Choroid plexus epithelial cell (primary cell): ENCODE measurements at places on chromosomes 3 and 15.

DNA sequence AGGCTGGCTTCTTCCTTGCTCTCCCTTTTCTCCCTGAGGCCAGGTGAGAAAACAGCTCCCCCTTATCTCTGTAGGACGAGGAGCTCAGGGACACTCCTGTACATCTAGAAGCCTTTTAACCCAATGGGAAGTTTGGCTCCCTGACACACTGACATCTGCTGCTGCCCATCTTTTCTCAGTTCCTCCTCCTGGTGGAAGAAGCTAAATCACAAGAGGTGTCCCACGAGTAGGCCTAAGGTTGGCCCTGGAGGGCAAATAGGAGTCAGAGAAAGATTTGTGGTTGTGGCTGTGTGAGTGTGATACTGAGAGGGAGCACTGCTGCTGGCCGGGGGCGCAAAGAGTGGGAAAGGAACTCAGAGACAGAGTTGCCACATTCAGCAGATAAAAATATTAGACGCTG, 49.5 kb downstream of the ARHGAP31 start:
- no peak for DNase-seq

GRCh38 chr3:134721214-134721613, 70.4 kb upstream of the KY start:
- DNase-seq: no peak

DNA sequence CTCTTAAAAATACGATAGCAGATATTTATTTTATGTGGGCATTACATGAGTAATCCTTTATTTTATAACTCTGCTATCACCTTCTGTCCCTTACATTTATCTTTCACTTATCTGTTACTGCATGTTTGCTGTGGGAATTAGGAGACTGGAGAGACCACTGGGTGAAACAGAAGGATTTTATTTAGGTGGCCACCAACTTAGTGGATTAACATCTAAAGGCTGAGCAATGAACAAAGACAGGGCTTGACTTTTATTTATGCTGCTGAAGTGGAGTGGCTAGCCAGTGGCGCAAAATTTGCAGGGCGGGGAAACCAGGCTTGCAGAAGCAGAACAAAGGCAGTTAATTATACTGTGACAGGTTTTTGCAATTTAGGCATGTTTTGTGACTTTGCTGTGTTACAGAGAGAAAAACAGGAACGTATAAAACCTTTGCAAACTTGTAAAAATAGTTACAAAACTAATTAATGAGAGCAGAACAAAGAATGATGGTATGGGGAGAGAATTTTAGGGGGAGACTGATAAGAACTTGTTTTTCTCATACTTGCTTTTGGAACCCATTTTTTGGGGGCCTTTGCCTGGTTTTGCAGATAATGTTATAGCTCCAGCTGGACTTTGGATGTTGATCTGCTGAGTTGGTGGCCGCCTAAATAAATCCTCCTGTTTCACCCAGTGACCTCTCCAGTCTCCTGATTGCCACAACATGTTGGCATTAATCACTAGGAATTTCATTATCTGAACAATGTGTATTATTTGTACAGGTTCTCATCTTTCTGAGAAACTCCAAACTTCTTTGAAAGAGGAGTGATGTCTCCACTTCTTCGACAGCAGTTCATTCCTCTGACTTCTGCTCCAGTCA, 18.0 kb downstream of the KLHL24 start:
- peak; percentile 16 for DNase-seq

DNA sequence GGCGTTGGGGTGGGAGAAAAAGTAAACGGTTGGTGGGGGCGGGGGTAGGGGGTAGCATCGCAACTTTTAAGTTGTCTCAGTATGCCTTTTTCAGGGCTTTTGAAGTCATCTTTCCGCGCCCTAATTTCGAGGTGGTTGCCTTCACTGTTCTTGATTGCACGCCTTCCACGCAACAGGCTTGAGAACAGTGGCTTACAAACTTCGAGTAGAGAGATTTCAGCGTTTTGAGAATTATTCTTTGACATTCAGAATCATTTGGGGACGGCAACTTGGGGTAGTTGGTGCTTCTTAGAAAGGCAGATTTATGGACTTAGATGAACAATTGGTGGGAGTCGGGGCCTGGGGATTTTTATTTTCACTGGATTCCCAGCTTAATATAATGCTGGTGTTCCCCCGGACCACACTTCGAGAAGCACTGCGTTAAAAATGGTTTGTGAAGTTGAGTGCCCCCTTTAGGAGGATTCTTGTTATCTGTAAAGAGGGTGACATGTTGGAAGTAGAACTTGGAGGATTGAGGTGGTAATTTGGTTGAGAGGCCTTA, 880 bp downstream of the PPP4R2 start:
- peak; percentile 78 for DNase-seq

GRCh38 chr3:127339928-127340861, 52.3 kb upstream of the PRR20G start:
- DNase-seq: no peak

- DNase-seq: no peak
These were observed 83.1 kb upstream of the OCA2 start for GRCh38 chr15:28182216-28182615.

DNA sequence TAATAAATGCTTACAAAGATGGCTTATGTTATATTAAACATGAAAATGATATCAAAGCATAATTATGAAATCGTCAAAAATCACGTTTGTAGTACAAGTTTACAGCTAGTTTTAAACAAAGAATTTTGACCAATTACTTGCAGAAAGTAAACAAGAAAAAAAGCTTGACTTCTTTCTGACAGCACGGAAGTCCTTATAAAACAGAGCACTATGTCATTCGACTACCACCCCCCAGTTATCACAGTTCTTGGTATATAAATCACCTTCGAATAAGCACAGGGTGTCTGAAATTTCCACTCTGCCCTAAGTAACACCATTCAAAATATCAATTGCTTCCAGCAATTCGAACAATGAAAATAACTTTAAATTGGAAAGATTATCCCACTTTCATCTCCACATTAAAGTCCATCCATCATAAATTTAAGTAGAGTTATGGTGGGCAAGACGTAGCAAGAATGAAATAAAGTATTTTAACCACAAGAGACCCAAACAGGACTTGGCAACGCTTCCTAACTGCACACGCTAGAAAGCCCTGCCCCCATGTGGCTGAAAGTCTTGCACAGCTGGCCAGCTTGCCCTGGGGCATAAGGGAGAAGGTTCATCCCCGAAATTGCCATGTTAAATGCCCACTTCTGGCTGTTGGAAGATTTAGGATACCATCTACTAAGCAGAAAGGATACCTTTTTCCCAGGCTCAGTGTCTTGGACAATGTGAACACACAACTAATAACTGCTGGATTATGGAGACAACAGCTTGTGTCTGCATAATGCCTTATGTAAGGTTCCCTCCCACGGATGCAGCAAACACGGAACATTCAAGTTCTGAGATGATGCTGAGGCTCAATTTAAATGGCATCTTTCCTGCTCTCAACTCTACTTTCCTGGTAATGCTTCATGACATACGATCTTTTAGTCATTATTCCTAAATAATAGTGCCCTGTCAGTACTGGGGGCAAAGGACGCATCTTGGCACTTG, 116.4 kb upstream of the TJP1 start:
- peak; percentile 49 for DNase-seq

DNA sequence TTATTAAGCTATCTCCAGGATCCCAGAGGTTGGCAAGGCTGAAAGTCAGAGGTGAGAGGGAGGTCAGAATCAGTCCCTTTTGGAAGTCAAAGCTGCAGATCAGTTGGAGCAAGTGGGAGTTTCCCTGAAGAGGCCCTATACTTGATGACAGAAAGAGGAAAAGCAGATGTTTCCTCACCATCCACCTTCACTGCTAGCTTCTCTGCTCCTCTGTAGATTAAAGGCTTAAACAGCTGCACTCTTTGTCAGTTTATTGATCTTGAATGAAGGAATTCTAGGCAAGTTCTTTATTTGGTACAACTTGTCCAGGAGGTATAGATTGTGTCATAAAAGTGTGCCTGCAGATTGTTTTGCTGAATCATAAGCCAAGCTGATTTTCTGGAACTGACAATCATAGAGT, 408.2 kb upstream of the TGFBR2 start:
- DNase-seq: peak; percentile 39

DNA sequence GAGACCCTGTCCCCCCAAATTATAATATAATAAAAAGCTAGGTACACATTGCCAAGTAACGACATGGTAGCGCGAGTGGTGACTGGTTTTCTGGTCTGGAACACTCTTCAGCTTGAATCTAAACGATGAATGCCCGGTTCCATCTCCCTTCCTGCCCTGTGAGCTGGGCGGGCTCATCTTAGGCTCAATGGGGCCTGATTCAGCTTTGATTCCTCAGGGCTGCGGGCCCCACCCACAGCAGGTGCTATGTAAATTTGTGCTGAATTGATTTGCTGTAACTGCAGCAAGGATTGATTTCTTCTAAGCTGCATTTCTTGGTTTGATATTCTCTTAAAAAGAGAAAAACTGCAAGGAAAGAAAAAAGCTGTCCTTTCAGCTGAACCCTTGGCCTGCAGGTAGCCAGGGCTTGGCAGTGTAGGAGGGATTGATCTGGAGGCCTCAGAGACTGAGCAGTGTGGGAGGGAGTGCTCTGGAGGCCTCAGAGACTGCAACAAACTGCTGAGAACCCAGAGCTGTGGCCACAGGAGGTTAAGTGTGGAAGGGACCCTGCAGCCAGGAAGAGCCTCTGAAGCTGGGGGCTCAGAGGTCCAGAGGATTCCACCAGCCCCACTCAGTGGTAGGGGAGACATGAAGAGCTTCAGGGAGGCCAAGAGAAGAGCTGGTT, 231.6 kb downstream of the XXYLT1 start:
- no peak for DNase-seq

- peak; percentile 35 for DNase-seq
These were observed 15.8 kb downstream of the DNAJC13 start for GRCh38 chr3:132433121-132433520.

DNA sequence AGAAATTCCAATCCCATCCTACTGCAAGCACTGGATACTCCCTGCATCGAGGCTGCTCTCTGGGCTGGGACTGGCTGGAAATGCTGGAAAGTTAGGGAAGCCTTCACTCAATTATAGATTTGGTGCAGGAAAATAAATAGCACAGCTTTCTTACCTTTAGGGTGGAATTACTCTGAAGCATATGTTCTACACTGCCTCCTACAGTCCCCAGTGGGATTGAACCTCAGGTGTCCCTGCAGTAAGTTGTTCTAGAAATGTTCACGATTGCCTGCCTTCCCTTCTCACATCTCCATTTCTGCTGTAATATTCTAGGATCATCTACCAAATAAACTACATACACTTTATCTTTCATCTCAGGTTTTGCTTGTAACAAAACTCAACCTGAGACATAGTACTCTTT, 536.7 kb upstream of the LMCD1 start:
- no peak for DNase-seq

DNA sequence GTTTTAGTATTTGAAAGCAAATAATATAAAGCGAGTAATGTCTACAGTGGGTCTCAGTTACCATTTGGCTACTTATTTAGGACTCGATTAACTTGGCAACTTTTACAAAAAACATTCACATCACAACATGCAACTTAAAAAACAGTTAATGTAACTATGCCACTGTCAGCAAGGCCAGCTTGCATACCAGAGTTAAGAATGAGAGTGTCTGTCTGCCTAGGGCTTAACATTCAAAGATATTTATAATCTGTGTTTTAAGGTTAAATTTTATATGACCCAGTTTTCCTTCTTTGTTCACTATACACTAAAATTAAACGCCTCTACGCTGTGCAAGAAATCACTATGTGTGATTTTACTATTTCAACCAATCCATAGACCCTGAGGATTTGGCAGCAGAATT, 5.2 kb upstream of the CDAN1 start:
- DNase-seq: no peak

GRCh38 chr3:107990433-107990832, 100.4 kb downstream of the CD47 start:
- no peak for DNase-seq

GRCh38 chr3:140470211-140470610, 207.7 kb upstream of the TRIM42 start:
- no peak for DNase-seq

DNA sequence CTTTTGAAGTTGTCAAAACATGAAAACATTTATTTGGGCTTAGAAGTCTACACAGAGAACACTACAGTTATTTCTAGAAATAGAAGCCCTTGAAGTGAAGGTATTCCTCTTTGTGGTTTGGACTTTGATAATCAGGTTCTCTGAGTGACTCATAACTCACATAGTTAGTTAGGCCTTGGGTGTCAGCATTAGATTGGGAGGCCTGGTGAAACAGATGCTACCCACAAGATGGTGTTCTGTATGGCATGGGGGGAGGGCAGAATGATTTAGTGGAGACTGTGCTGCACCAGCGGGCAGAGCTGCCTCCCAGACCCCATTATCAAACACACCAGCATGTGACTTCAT, 108.9 kb upstream of the ETV5 start:
- DNase-seq: no peak

DNA sequence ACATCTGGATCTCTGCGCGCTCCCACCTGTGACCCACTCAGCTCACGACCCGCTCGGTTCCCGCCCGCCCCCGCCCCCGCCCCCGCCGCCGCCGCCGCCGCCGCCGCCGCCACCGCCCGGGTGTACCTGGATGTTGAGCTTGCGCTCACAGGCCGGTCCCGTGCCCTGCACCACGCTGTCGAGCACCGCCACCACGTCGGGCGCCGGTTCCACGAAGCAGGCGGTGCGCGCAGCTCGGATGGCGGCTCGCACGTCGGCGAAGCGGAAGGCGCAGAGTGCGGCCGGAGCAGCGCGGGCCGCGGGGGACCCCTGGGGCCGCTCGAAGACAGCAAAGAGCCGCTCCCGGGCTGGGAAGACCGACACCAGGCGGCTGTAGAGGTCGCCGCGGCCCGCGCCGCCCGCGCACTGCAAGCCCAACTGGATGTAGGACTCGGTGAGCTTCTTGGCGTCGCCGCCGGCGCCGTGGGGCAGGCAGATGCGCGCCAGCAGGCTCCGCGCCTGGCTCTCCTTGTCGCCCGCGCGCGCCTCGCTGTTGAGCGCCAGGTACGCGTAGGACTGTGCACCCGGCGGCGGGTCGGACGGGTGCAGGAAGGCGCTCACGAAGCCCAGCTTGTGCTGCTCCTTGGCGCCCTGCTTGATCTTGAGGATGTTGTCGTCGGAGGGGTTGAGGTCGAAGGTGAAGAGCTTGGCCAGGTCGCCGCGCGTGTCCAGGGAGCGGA, 1.1 kb downstream of the PLXND1 start:
- peak; percentile 61 for DNase-seq
